ENCODE measurements at places on chromosomes 2 and 18.

- DNase-seq = no peak
These were observed 256.4 kb downstream of the MEIS1 start for GRCh38 chr2:66691031-66691965.

GRCh38 chr2:84882775-84883550, 2.1 kb upstream of the TRABD2A start:
- DNase-seq = no peak

GRCh38 chr2:6771634-6772611, 93.8 kb downstream of the CMPK2 start:
- DNase-seq = no peak

- DNase-seq = no peak
These were observed 208.6 kb downstream of the CMPK2 start for GRCh38 chr2:6657136-6657535.

DNA sequence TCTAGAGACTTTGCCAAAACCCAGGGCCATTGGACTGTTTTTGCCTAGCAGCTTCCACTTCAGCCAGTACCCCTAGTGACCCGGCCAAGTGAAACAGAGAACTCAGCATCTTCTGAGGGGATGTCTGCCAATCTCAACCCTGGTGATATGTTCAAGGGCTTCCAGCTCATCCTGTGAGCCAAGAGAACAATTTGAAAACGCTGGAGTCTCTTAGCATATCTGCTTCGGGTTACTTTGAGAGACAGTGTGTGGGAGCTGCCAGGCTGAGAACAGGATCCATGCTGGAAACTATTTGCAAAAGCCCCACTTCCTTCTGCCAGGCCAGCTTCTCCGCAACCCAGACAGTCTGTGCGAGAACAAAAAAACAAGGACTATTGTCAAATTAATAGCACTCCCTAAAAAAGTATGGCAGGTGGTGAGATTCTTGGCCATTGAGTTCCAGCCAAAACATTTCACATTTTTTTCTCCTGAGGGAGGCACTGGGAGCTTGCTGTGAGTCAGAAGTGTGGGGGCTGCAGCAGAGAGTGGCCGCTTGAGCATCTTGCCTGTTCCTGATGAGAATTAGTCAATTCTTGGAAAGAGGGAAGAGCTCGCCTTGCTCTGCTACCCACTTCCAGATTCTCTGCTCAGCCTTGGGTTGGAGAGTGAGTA, 395.6 kb upstream of the TRIB2 start:
- DNase-seq = no peak

DNA sequence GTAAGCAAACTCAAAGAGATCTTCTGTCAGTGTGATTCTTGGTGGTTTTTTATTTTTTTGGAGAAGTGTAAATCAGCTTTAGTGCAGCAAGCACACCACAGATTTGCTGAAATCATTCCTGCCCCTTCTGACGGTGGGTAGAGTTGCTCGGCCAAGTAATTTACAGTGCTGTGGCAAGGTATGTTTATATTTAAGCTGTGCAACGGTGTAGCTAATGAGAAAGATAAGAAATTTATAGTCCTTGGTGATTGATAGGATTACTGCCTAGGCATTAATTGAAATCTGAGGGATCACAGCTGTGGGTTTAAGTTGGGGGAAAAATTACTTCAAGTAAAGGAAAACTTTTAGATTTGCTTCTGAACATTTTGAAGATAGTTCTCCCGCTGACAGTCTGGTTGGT, 286.6 kb downstream of the AGAP1 start:
- no peak for DNase-seq

GRCh38 chr2:237530472-237531433, 35.6 kb upstream of the PRLH start:
- no peak for DNase-seq

- no peak for DNase-seq
These were observed 37.9 kb downstream of the INHBB start for GRCh38 chr2:120383631-120384340.

- no peak for DNase-seq
These were observed 39.9 kb downstream of the RAB10 start for GRCh38 chr2:26073830-26074229.

- DNase-seq = no peak
These were observed 169.4 kb downstream of the SMAD7 start for GRCh38 chr18:48781163-48781987.

- DNase-seq = no peak
These were observed 111.8 kb downstream of the B3GNT2 start for GRCh38 chr2:62307469-62308389.

DNA sequence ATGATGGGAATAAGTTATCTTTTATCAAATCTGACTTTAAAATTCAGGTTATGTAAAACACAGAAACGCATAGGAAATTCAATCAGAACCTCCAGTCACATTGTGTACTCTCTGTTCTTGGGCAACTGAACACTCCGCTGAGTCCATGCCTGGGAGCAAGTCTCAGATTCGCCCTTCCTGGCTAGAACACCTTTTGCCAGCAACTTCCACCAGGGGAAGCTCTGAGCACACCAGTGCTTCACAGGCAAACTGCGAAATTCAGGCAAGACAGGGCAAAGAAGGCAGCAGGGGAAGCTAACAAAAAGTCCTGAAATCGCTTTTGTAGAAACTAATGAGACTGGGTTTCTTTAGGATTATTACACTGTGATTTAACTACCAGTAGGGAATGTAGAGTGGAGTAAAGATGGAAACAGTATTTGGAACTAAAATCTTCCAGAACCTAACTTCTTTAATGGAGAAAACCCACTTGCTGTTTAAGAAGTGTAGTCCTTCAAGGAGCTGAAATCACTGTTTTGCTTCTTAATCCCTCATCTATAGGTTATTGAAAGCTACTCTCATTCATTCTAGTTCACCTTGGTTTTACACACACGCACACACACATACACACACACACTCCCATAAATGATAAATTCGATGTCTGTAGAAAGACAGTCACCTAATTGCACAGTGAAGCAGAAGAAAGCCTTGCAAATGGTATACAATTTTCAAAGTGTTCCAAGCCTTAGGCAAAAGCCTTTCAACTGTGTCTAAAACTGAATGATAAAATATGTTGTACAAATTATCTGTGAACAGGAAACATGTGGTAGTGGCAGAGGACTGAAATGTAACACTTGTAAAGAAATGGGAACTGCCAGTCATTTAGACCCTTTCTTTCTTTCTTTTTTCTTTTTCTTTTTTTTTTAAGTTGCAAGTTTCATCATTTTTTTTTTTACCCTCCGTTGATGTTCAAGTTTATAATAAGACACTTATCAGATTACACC, 214.5 kb downstream of the TMEM182 start:
- DNase-seq = no peak

GRCh38 chr2:54728669-54729120, 5.2 kb downstream of the EML6 start:
- no peak for DNase-seq

DNA sequence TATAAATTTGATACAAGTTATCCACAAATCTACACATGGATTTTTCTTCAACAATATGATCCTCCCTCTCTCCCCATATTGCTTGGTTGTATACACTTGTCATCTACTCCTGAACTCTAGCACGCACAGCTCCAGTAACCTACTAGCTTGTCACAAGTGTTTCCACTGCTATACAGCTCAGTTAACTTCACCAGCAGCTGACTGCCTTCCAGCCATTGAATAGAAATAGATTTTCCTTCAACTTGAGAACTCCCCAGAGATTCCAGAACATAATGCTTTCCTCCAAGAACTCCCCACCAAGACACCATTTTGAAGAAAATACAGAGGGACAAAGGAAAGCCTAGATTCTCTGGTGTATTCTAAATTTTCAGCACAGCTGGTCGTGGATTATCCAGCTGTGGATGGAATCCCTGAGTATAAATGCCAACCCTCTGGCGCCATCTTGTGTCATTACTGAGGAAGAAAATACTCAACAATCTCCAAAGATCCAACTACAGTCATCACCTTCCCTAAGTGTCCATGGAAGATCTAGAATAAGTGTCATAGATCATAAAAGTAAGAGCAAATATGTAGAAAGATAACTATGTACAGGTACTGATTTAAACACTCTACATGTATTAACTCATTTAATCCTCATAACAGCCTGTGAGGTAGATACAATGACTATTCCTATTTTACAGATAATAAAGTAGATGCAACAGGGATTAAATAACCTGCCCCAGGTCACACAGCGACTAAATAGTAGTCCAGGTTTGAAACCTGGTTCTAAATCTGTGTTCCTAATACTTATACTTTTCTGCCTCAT, 156.7 kb downstream of the ARHGAP28 start:
- no peak for DNase-seq

DNA sequence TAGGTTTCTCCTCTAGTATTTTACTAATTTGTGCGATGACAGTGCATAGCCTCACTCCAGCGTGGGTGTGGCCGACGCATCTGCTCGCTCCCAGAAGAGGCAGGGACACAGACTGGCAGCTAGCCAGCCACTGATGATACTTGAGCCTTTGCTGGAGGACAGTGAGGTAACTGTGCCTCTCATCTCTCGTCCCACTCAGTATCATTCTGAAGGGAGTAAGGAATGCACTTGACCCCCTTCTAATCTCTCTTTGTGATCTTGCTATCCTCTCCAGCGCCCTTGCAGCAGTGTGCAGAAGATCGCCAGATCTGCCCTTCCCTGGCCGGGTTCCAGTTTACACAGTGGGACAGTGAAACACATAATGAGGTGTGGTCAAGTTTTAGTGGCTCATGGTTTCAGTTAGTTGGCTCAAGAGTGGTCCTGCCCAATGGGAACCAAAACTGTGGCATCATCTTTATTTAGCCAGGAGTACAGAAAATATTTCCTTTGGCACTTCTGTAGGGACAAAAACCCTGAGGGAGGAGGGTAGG, 17.5 kb downstream of the NCAPH start:
- DNase-seq = no peak

DNA sequence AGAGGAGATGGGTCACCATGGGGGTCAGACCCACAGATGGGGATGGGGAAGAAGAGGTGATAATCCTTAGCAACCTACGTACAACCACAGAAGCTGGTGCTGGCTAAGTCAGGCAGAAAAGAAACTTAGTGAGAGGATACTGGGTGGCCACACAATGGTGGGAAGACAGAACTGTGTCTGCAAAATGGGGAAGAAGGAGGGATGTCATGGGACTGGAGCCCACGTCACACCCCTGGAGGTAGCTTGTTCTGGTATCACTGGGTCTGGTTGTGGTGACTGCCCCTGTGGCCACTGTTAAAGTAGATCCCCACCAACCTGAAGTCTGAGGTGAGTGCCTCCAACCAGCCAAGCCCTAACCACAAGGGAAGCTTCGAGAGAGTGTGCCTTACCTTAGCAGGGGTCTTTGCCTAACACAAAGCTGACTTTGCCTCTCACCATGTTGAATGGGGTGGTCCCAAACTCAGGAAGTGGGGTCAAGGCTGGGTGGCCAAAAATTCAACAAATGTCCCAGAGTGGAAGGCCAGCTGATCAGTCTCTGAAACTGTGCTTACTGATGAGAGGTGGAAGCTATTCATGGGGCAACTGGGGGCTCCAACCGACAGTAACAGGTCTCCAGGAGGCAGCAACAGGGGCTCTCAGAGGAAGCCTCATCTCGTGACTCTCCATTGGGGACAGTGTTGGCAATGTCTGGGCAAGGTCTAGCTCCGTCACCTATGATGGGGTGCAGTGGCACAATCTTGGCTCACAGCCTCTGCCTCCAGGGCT, 64.8 kb upstream of the SLC1A4 start:
- no peak for DNase-seq

DNA sequence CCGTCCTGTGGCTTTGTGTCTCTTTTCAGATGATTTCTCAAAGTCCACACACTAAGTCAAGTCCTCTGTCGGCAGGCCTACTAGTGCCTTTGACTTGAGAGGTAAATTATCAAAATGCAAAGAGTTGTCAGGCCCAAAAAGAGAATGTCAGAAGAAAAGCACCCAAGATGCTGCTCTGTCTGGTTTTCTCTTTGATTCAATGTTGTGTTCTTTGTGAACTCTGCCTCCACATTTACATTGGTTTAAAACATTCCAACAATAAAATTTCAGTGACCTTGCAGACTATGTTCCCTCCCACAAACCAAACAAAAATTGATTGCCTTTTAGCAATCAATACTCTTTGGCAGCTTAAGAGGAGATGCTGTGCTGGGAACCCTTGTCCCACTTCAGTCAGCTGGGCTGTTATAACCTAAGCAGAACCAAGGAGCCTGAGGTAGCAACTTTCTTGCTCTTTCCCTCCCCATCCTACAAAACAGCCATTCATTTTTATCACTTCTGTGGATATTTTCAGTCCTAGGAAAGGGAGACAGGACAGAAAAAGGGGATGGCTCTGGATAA, 19.6 kb upstream of the SATB2 start:
- DNase-seq = no peak

GRCh38 chr2:171420728-171421563, 12.8 kb downstream of the METTL8 start:
- no peak for DNase-seq

DNA sequence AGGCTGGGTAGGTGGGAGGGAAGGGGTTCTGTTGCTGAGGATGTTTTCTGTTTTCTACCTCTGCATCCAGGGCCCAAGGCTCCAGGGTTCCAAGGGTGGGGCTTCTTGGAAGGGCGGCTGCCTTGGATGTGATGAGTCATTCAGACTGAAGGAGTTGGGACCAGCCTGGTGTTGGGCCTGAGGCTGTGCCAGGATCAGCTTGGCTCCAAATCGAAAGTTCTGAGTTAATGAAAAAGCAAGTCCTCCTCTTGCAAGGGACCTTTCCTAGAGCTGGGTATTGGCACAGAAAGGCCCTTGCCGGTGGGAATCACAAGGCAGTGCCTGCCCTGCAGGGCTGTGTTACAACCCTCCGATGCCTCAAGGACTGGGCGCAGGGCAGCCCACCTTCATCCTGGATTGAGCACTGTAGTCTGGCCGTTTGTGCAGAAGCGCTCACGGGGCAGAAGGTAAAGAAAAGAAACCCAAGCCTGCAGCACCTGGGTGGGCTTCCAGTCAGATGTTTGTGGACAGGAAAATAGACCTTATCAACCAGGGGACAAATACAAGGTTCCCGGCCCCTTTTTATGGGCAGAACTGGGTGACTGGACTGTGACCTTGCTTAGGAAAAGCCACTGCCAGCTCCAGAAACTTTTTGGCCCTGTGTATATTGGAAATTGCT, 52.5 kb upstream of the MCFD2 start:
- no peak for DNase-seq

GRCh38 chr2:23096906-23097602, 287.9 kb upstream of the KLHL29 start:
- DNase-seq = no peak

- DNase-seq = no peak
These were observed 340.8 kb upstream of the SPHKAP start for GRCh38 chr2:228522276-228522675.

- DNase-seq = no peak
These were observed 15.1 kb downstream of the DYSF start for GRCh38 chr2:71468279-71469015.

GRCh38 chr2:37570773-37571586, 100.5 kb downstream of the CDC42EP3 start:
- DNase-seq = no peak

DNA sequence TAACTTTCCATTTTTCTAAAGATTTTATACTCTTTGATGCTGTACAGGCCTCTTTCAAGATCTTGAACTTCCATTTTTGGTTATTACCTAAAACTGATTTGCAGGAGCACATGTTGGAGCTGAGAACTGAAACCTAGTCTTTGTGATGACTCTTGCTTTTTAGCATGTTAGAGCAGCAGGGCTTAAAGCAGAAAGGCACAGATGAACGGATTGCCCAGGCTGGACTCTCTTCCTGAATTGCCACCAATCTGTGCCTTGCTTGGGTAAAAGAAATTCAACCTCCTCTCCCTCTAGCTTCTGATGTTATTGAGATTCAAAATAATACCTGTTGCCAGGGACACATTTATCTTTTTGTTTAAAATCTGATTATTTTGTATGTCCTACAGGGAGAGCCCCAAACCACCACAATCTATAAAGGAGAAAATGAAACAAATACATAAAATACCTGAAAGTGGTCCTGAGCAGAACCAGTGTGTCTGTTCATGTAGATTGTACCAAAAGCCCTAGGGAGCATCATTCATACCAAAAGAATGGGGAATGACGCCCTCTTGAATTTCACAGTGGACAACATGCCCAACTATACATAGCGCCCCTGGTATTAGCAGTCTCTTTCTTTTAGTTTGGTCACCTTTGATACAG, 277.0 kb upstream of the MAP2 start:
- no peak for DNase-seq

Data from CD4-positive, alpha-beta T cell treated with Interleukin-21 for 1 hour (primary cell).